Esophagus squamous epithelium (tissue), 5 donors: ENCODE measurements at places on chromosomes 12 and 14.

DNA sequence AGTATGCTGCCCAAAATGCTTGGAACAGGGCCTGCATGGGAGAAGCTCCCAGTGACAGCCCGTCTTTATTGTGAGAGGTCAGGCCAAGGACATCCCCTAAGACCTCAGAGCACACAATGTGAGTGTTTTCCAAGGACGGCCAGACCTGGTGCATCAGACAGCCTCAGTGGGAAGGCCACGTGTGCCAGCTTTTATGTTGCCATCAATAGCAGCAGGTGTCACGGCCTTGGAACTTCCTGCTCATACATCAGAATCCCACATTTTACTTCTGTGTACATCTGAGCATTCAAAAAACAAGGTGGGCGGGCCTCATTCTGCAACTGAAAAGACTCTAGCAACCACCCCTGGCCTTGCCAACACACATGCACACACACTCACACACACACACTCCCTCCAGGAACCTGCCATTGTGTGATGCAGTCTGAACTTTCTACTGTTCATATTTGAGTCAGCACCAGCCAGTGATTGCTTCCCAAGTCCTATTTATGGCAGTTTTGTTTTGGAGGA is 753.1 kb upstream of the TBX3 start:
- no peak for DNase-seq

- no peak for DNase-seq
Measured at GRCh38 chr12:116962197-116962596, 51.4 kb downstream of the FBXW8 start.

GRCh38 chr14:24915958-24916595 is 133.9 kb downstream of the STXBP6 start:
- DNase-seq = no peak

- DNase-seq = no peak
Measured at GRCh38 chr12:45969084-45969483, 21.3 kb downstream of the SCAF11 start.

- DNase-seq = no peak
Measured at GRCh38 chr12:56165369-56165768, 7.2 kb downstream of the MYL6 start.

DNA sequence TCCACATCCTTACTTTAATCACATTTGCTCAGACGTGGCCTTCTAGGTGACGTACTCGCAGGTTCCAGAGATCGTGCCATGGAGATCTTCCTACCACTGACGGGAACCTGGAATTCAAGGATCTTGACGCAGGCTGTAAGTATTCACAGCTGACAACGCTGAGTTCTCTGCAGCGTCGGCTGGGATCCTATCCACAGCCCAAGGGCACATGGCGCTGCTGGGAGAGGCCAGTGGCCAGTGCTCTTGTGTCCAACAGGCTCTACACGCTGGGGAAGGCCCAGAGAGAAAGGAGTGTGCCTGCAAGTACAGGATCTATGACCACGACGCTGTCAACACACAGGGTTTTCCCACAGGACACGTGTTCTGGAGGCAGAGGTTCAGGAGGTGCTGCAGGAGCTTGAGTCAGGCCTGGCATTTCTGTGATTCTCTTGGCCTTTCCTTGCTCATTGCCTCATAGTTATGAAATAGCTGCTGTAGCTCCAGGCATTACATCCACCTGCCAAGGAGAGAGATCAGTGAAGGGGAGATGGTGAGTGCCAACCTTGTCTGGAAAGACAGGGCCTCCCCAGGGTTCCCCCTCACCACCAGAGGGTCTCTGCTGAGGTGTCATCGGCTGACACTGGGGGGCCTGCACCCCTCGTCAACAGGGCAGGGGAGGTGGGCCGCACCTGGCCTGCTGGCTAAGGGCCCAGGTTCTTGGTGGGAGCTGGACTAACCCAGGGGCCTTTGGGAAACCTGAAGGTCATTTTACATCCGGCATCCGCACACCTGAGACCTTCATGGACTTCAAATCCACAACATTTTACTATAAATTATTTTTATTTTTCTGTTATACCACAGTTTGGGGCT is 21.3 kb downstream of the LRCOL1 start:
- no peak for DNase-seq

GRCh38 chr14:29216268-29217232 is 450.0 kb downstream of the FOXG1 start:
- no peak for DNase-seq

DNA sequence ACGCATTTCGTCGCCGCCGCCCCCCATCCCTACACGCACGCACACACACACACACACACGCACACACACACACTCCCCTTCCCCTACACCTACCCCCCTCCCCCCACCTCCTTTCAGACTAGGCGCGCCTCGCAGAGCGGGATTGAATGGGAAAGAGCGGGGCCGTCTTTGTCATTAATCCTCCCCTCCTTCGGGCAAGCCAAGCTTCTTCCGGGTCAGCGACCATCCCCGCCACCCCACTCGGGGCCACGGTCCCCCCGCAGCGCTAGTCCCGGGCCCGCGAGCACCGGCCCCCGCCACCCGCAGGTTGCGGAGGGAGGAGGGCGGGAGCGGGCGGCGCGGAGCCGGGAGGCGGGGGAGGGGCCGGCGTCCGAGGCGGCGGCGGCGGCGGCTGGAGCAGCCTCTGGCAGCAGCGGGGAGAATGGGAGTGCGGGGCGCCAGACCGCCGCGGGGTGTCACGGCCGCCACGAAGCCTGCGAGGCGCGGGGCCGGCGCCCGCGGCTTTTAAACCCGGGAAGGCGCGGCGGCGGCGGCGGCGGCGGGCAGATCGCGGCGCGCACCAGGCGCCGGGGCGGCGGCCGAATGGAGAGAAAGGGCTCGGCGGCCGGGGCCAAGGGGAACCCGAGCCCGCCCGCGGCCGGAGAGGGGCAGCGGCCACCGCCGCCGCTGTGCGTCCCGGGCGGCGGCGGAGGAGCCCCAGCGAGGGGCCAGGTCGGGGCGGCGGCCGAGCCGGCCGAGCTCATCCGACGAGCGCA is at the start of gene TTC9:
Gene TTC9 (plus strand): TSS at position 369 of the 755 bp plus-strand sequence. CDS start 214 bp downstream, at position 583.
- no peak for DNase-seq

- DNase-seq = no peak
Measured at GRCh38 chr12:4240161-4240783, 33.3 kb upstream of the CCND2 start.

DNA sequence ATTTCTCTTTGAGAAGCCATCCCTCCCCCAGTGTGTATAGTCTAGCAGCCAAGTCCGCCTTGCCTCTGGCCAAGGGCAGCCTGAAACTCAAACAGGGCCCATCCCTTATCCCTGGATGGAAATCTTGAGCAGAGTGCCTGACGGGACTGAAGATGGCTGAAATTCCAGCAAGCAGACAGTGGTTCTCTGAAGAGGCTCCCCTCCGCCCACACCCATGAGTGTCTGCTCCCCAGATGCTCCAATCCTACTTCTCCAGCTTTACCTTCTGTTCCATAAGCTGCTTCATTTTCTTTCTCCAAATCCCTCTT is 396.2 kb downstream of the NUAK1 start:
- DNase-seq = no peak

DNA sequence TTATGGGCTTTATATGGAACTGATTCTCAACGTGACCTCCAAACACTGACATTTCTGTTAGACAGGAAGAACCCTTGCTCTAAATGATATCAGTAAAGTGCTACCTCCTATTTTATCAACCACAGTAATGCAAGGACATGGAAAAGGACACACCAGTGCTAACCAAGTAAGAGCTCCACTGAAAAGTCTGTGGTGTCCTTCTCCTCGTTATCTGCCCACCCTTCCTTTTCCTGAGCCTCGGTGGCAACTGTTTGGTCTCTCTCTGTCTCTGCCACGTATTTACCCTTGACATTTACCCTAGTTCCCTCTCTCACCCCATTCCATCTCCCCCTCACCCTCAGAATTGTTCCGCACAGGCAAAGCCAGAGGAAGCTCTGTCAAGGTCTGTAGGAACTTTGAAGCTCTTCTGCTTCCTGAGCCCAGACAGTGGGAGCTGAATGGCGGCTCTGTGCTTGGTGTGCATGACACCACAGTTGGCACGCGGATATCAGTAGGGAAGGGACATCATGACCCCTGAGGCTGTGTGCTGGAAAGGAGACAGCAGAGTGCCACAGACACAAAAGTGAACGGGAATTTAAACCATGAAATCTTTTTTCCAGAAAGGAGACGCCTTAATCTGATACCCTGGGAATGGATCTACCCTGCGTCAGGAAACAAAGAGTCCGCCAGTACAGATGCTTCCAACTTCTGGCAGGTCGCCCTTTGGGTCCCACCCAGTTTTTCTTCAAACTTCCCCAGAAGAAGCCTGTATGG is 50.8 kb downstream of the NTN4 start:
- DNase-seq = no peak

- no peak for DNase-seq
Measured at GRCh38 chr14:37678916-37679315, 83.5 kb downstream of the TTC6 start.

GRCh38 chr14:104794631-104794992 is 936 bp downstream of the AKT1 start:
- no peak for DNase-seq

DNA sequence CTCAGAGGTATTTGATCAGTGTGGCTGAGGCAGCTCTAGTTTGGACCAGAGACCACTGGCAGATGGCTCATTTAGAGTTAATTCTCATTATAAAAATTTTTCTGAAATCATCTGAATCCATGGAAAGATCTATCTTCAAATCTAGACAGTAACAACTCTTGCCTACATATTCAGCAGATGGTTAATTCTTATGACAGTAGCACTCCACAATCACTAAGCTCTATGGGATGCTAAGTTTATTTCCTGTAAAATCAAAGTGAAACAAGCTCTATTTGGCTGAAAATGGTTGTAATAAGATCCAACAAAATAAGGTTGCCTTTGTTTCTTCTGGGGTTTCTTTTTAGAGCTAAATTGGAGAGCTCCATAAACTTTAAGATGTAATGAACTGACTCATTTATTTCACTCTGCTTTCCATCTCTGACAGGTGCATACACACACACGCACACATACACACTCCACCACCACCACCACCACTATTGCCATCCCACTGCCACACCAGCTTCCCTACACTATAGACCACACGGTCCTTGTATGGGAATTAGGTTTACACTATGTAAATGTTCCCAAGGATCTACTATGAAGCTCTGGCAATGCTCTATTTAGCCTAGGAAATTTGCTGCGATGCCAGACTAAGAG is 293.1 kb downstream of the RPAP3 start:
- no peak for DNase-seq

DNA sequence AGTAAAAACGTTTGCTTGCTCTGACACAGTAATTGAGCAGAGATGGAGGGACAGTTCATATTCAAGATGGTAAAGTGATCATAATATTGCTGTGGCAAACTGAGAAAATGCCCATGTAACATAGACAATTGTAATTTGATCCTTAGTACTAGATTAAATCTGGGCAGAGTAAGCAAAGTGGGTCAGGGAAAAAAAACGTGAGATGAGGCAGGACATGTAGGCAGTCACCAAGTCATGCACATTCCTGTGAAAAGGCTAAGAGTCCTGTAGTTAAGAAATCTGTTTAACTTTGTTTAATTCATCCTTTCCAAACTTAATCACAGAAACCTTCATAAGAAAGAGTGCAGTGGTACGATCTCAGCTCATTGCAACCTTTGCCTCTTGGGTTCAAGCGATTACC is 16.1 kb downstream of the BTBD7 start:
- DNase-seq = no peak

GRCh38 chr12:101781834-101782233 is 42.6 kb upstream of the SYCP3 start:
- no peak for DNase-seq

GRCh38 chr12:103637429-103637828 is 50.4 kb downstream of the STAB2 start:
- no peak for DNase-seq

- no peak for DNase-seq
Measured at GRCh38 chr12:90519285-90519684, 435.7 kb downstream of the CCER1 start.

- no peak for DNase-seq
Measured at GRCh38 chr12:94401326-94401725, 58.3 kb downstream of the CEP83 start.

GRCh38 chr12:54341378-54342300 is 16.7 kb downstream of the COPZ1 start:
- no peak for DNase-seq

- DNase-seq = no peak
Measured at GRCh38 chr12:102441077-102441596, 39.2 kb downstream of the IGF1 start.

DNA sequence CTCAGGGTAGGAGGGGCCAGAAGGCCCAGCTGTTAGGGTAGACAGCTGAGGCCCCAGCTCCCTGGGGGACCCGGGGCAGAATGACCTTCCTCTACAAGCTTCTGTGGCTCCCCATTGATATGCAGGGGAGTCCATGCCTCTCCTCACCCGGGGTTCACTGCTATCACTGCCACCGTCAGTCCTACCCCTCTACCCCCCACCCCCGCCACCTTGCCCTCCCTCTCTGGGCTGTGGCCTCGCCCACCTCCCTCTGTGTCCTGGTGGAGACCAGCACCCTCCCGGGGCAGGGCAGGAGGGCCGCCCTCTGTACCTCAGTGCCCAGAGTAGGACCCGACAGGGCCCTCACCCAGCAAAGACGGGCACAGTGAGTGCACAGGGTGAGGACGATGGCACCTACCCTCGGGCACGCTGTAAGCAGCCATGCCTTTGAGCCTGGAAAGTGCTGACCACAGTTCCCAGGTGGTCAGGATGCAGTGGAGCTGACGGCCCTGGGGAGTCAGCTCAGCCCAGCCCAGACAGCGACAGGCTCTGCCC is 88.4 kb upstream of the SFSWAP start:
- no peak for DNase-seq

GRCh38 chr14:59256331-59256730 is 67.9 kb downstream of the DAAM1 start:
- no peak for DNase-seq

GRCh38 chr12:112406519-112407488 is 2.6 kb downstream of the RPL6 start:
- DNase-seq = no peak

DNA sequence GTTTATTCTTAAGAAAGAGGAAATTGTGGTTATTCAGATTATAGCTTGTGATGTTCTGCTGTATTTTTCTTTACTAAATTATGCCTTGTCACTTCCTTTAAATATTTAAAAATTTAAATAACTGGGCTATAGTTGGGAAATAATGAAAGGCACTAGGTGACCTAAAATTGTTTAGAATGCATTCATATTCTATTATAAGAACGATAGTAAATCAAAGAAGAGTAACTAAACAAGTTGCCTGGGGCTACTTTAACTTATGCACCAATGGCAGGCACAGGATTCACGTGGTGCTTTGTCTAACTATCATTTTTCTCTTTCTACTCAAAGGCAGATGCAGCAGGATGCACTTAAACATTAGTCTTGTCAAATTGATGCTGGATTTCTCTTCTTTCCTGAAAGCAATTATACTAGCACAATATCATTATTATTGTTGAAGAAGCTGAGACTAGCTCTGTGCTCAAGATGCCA is 190.7 kb upstream of the PPFIA2 start:
- DNase-seq = no peak

DNA sequence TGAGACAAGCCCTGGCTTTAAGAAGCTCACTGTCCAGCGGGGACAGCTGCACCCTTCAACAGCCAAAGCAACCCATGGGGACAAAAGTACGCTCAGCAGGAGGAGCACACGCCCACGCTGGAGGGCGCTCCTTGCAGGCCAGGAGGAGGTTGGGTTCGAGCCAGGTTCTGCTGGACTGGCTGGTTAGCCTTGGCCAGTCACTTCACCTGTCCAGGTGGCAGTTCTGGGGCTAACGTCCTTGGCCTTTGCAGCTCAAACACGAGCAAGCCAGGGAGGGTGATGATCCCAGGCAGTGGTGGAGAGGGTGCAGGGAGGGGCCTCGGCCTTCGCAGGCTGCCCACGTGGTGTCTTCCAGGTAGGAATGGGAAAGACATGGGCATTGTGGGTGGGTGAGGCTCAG is 13.1 kb downstream of the CHGA start:
- DNase-seq = no peak

- no peak for DNase-seq
Measured at GRCh38 chr12:123836292-123836691, 74.2 kb downstream of the DNAH10 start.

- no peak for DNase-seq
Measured at GRCh38 chr12:12715459-12716150, 1.6 kb upstream of the CDKN1B start.
